ENCODE measurements at places on chromosomes 1 and 21.

DNA sequence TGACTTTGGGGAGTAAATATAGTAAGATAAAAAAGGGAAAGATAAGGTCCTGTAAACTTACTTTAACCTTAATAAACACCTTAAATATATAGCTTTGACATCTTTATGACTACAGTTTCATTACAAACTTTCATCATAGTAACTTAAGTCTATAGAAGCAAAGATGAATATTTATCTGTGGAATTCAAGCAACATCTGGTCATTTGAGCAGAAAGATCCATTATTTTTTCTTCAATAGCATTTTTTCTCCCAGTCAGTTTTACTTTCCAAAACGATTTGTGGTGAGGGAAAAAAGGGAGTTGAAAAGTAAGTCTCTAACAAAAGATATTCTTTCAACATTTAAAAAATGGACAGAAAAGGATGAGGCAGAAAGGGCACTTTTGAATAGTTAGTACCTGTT is 69.0 kb downstream of the HMCN1 start:
- DNase-seq, result no peak

GRCh38 chr1:197304638-197305200 is 36.7 kb downstream of the CRB1 start:
- DNase-seq, result no peak

GRCh38 chr1:78797108-78797781 is 147.6 kb downstream of the IFI44 start:
- no peak for DNase-seq

GRCh38 chr1:55050283-55050682 is 10.9 kb downstream of the PCSK9 start:
- DNase-seq, result no peak

GRCh38 chr1:1171546-1172340 is 1.9 kb upstream of the TTLL10 start:
- peak; percentile 70 for DNase-seq

DNA sequence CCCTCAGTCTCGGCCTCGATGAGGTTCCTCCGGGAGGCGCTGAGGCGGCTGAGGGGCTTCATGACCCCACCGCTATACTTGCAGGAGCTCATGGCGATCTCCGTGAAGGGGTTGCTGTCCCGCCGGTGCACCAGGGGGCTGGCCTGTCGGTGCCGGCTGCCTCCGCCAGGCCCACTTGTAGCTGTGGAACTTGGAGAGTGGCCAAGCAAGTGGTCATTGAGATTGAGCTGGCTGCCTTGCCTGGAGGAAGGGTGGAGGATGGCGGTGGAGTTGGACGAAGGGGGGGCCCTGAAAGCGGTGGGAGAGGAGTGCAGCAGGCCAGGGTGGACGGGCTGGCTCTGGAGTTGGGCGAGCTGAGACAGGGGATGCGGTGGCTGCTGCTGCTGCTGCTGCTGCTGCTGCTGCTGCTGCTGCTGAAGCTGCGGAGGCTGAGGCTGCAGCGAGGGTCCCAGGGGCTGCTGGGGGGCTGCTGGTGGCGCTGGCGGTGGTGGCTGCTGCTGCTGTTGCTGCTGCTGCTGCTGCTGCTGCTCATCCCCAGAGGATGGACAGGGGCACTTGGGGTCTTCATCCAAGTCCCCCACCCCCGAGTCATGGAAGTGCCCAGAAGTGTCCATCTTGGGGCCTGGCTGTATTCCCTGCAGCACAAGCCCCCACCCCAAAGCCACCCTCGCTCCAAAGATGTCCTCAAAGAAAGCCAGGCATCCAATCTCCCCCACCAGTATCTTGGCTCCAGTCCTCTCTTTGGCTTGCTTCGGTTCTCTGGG is 548 bp downstream of the KCNN3 start:
- no peak for DNase-seq

DNA sequence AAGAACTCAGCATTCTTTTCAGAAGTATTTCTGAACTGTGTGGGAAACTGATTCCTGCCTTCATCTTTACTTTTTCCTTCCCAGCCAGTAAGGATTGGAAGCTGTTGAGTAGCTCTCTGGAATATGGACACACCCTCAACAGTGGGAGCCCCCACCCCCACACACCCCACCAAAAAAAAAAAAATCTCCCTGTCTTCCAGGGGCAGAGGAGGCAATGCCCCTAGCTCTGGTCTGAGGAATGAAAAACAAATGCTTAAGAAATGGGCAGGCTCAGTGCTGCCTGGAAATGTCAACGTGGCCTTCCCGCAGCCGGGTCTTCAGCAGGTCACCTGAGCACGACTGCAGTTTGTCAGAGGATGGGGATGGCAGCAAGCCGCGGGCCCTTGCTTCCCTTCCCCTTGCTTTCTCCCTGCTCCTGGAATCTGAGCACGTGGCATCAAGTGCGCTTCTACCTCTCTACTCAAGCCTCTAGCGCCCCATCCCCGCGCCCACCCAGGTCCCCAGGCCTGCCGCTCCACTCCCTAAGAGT is 479 bp downstream of the RGS16 start:
- no peak for DNase-seq

DNA sequence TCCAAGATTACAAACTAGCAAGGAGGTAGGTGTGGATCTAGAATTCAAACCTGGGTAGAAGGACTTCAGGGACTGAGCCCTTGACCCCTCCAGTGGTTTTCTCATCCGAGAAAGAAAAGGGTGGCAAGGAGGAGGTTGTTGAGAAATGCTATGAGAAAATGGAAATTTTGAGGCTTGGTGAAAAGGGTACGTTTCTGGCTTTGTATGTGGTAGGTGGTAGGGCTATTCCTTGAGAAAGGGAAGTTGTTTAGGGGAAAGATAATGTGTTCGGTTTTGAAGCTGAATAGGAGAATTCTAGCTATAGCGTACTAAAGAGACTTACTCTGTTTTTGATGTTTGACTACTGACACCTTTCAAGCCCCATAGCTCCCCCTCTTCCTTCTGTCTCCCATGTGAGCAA is 133.8 kb downstream of the CNIH3 start:
- DNase-seq, result no peak

- DNase-seq, result no peak
These were observed 13.2 kb upstream of the MYOG start for GRCh38 chr1:203098914-203099520.

DNA sequence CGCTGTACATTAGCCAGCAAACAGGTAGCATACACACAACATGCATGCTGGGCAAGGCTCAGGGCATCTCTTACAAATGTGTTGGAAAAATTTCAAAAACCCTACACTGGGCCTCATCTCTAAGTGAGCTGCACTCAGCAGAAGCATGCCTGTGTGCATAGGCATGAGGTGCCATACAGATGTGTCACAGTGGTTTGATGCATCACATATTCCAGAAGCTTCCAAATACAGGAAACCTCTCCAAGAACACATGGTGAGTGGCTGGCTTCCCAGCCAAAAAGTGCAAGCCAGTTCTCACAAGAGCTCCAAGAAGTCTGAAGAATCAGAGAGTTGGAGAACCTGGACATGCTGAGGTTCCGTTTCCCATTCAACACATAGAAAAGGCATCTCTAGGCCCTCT is 58.3 kb downstream of the CD46 start:
- no peak for DNase-seq

GRCh38 chr1:86380257-86380861 is 15.8 kb downstream of the ODF2L start:
- peak; percentile 32 for DNase-seq

GRCh38 chr1:108845991-108846390 is 10.9 kb downstream of the AKNAD1 start:
- DNase-seq, result no peak

GRCh38 chr1:229372251-229372650 is 29.4 kb upstream of the CCSAP start:
- DNase-seq, result no peak

DNA sequence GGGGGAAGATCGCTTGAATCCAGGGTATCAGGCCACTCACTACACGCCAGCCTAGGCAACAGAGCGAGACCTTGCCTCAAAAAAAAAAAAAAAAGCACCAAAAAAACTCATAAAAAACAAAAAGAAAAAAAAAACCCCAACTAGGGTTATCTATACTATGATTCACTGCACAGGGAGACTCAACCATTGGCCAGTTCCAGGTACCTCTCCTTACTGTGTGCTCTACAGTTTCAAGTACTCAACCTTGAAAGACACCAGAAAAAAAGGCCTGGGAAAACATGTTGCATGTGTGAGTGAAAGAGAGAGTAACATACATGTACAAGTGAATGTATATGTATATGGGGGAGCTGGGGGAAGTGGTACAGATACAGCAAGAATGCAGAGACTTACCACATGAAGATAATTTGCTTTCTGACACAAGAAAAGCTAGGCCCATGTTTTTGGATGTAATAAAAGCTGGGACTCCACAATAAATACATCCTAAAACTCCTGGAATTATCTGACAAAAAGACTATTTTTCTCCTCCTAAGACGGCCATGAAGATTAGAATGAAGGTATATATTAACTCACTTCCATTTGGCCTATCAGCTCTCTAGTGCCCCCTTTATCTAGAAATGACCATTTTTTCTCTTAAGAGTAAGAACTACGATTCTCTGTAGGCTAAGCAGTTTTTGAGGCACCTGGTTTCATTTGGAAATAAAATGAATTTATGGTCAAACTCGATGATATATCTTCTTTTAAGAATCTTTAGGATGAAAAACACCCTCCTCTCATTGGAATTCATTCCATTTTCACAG is 52.2 kb downstream of the SLC27A3 start:
- no peak for DNase-seq

DNA sequence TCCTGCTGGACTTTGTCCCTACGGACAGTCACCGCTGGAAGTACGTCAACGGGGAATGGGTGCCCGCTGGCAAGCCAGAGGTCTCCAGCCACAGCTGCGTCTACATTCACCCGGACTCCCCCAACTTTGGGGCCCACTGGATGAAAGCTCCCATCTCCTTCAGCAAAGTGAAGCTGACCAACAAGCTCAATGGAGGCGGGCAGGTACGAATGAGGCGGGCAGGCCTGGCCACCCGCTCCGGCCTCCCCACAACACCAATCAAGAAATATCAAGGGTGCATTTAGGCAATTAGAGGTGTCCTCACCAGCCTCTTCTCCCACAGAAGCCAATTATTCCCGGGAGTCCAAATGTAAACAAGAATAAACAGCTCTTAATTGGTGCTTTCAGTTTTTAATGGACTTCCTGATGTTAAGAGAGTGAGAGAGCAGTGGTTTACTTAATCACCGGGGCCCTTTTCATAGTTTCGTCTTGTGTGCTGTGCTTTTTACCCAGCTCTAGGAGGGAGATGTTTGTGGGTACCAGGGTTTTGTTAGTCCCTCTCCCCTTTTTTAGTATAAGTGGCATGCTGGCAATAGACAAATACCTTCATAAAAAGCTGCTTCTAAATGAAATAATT is 10.7 kb downstream of the TBX19 start:
- DNase-seq, result no peak

- no peak for DNase-seq
These were observed 603.5 kb upstream of the ADAMTS5 start for GRCh38 chr21:27570306-27570868.

- no peak for DNase-seq
These were observed 7.5 kb upstream of the CLEC20A start for GRCh38 chr1:178504286-178504685.

- no peak for DNase-seq
These were observed 3.3 kb downstream of the CSRP1 start for GRCh38 chr1:201503397-201504176.

- peak; percentile 80 for DNase-seq
These were observed 2.0 kb downstream of the EFHD2 start for GRCh38 chr1:15411593-15412137.

DNA sequence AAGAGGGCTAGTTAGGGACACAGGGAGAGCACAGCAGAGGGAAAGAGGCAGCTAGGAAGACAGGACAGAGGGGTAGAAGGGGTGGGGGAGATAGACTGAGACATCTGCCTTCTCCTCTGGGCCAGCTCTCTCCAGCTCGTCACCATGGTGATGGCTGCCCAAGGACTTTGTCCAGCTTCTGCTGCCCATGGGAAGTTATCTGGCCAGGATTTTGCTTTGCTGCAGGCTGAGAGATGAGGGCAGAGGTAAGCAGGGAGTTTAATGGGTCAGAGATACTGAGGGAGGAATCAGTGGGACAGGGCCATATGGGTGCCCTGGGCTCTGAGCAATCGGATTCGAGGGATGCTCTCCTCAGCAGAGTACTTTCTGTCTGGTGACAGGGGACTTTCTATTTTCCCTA is 34.5 kb upstream of the GPR37L1 start:
- no peak for DNase-seq

DNA sequence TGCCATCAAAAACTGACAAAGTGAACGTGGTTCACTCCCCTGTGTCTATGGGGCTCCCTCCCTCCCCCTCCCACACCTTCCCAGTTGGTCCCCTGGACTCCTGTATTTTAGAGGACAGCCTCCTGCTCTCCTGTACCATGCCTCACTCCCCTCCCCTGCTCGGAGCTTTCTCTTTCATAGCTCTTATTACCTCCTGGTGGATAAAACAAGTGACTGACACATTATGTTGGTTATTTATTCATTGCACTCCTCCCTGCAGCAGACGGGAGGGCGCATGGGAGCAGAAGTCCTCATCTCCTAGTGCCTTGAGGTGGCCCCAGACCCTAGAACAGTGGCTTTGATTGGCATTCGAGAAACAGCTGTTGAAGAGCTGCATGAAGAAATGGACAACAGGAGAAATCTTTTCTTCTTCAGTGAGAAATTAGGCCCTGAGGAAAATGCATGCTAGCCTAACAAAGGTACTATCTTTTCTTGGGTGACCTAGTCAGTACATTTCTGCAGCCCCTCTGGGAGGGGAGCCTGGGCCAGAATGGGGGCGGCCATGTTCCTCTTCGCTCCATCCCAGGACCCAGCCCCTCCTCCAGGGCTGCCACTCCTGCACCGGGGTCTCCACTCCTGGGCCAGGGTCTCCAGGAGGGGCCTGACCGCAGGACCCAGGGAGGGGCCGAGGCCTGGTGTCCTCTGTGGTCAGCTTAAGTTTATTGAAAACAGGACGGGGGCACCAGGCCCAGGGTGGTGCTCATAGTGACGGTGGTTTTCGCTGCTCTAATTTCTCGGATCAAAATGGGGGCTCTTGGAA is 1.2 kb upstream of the TFF1 start:
- DNase-seq, result no peak

DNA sequence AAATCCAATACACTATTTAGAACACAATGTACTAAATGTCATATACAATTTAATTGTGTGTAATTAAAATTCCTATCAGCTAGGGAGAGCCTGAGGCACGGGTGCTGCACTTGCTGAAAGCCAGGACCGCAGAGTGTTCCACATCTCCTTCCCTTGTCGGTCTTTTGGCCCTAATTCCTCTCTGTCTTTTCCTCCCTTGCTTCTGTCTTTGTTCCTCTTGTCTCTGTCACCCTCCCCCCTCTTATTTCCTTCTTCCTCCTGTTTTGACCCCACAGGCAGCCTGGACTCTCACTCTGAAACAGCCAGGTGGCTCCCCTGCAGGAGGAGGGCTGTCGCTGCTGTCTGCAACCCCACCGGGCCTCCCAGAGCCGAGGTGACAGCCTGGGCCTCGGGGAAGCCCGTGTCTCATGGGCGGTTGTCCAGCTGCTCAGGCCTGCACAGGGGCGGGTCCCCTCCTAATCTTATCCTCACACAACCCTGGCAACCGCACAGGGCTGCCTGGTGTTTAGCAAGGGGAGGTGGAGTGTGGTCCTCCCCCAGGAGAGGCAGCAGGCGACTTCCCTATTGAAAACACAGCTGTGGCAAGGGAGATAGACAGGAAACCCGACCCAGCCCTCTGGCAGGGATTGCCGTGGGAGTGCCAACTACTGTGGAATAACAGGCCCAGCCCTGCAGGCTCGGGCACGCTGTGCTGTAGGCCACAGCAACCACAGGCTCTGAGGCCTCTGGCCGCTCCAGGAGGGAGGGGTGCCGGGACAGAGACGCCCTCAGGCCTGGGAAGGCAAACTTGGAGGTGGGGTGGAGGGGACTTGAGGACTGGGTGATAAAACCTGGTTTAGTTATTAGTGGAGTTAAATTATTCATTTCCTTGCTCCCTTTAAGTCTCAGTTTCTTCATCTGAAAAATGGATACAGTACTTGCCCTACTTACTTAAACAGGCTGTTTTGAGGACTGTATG is 68.8 kb upstream of the WDR26 start:
- DNase-seq, result peak; percentile 90

GRCh38 chr1:211182746-211183145 is 48.8 kb upstream of the KCNH1 start:
- DNase-seq, result no peak
